ENCODE measurements at places on chromosomes 3 and 15. TPM values are rescaled to one million over a fixed set of nuclear protein-coding genes. Genes with fewer than 3 reads are reported as not detected.

Gene SLC2A2
- not detected for total RNA-seq

Gene C3orf49
- not detected for total RNA-seq

Gene COL7A1
- total RNA-seq: 3.1 TPM

Gene PRSS50
- not detected for total RNA-seq

Gene WDR93
- total RNA-seq: 0.39 TPM

Gene SPESP1
- total RNA-seq: 2.0 TPM

Gene QTRT2
- total RNA-seq: 32.2 TPM

Gene COX5A
- 27.8 TPM for total RNA-seq

Gene SH2D7
- total RNA-seq: not detected

Gene CD200
- 4.5 TPM for total RNA-seq

Gene POLQ
- total RNA-seq: under 0.01 TPM

Gene DISP2
- total RNA-seq: under 0.01 TPM

Gene ZNF620
- 1.5 TPM for total RNA-seq

Gene THUMPD3
- 23.2 TPM for total RNA-seq

Gene FBXW12
- not detected for total RNA-seq

Gene SLC51A
- total RNA-seq: not detected

Gene ANKUB1
- 1.4 TPM for total RNA-seq

Gene ARPIN
- 21.0 TPM for total RNA-seq

Gene CFAP20DC
- total RNA-seq: 1.3 TPM

Gene TRPM1
- not detected for total RNA-seq

Gene FBXO40
- total RNA-seq: not detected

Gene UBAP1L
- total RNA-seq: 16.7 TPM

Gene PROK2
- total RNA-seq: 0.21 TPM

Gene CHST14
- total RNA-seq: 16.3 TPM

Gene NPAP1
- total RNA-seq: not detected

Gene BNC1
- 0.21 TPM for total RNA-seq

Gene C3orf33
- 5.9 TPM for total RNA-seq

Gene SCG5
- 0.90 TPM for total RNA-seq

Gene IQCB1
- 15.7 TPM for total RNA-seq

Gene BRK1
- 97.5 TPM for total RNA-seq

Gene RASGRF1
- total RNA-seq: 0.87 TPM

Gene SPINT1
- 5.4 TPM for total RNA-seq

Gene THOC7
- 43.5 TPM for total RNA-seq

All from tibial nerve (tissue), 4 donors.